ENCODE measurements at places on chromosomes 12 and 14.
A peak's percentile ranks its signal among the peaks of the same experiment; 100 is the strongest.

GRCh38 chr12:15772405-15773018, 16.7 kb downstream of the EPS8 start:
- DNase-seq = no peak

GRCh38 chr12:103833095-103833775, 7.8 kb downstream of the NT5DC3 start:
- DNase-seq = no peak

- DNase-seq = no peak
Measured at GRCh38 chr12:55724226-55724939, 4.2 kb downstream of the RDH5 start.

DNA sequence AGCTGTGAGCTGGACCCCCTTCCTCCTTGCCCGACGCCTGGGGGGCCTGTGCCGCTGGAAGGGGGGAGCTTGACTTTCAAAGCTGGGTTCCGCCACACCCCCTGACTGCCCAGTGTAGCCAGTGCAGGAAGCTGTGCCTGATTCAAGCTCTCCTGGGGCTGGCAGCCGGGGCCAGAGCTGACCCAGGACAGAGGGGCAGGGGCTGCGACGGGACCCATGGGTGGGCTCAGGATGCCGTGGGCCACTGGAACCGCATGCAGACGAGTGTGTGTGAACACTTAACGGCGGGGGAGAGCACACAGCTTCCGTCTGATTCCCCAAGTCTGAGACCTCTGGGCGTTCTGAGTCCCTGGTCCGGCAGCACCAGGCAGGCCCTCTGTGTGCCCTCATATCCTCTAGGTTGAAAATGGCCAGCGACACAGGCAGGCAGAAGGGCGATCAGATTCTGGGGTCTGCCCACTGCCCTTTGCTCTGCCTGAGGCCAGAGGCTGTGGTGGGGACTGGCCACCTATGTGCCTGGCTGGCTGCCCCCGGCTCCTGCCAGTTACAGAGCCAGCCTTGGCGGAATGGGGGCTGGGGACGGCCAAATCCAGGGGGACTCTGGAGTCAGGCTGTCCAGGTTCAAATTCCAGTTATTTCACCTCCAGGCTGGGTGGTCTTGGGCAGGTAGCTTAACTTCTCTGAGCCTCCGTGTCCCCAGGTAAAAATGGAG, 54.0 kb downstream of the CYP46A1 start:
- DNase-seq = no peak

GRCh38 chr12:93011100-93011499, 82.0 kb upstream of the EEA1 start:
- no peak for DNase-seq

DNA sequence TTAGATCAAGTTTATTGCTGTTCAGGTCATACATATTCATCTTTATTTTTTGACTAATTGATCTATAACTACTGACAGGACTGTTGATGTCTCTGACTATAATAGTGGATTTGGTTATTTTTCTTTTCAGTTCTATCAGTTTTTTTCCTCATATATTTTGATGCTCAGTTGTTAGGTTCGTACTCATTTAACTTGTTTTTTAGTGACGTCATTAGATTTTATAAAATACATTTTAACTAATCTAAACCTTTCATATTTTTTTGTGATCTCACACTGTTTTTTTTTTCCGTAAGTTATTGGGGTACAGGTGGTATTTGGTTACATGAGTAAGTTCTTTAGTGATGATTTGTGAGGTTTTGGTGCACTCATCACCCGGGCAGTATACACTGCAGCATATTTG, 841.2 kb upstream of the FBXO33 start:
- DNase-seq = no peak

GRCh38 chr12:21677622-21678277, 20.1 kb upstream of the LDHB start:
- no peak for DNase-seq

DNA sequence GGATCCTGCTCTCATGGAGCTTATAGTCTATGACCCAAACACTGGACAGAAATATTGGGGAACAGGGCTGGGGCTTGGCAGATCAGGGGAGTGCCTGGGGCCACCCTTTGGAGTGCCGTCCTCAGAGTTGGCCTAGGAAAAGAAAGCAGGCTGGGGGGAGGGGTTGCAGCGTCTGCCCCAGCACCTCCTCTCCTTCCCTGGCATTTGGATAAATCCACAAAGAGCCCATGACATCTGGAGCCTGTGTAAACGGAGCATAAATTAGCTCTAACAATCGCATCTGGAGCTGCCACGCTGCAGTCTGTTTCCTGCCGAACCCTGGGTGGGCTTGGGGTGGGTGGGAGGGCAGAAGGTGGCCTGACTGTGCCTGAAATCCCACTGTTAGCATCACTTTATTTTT, 63.8 kb downstream of the MVK start:
- DNase-seq = no peak

- no peak for DNase-seq
Measured at GRCh38 chr12:113837528-113838296, 128.4 kb downstream of the RBM19 start.

- DNase-seq = no peak
Measured at GRCh38 chr14:67733616-67734015, 31.9 kb downstream of the RDH12 start.

DNA sequence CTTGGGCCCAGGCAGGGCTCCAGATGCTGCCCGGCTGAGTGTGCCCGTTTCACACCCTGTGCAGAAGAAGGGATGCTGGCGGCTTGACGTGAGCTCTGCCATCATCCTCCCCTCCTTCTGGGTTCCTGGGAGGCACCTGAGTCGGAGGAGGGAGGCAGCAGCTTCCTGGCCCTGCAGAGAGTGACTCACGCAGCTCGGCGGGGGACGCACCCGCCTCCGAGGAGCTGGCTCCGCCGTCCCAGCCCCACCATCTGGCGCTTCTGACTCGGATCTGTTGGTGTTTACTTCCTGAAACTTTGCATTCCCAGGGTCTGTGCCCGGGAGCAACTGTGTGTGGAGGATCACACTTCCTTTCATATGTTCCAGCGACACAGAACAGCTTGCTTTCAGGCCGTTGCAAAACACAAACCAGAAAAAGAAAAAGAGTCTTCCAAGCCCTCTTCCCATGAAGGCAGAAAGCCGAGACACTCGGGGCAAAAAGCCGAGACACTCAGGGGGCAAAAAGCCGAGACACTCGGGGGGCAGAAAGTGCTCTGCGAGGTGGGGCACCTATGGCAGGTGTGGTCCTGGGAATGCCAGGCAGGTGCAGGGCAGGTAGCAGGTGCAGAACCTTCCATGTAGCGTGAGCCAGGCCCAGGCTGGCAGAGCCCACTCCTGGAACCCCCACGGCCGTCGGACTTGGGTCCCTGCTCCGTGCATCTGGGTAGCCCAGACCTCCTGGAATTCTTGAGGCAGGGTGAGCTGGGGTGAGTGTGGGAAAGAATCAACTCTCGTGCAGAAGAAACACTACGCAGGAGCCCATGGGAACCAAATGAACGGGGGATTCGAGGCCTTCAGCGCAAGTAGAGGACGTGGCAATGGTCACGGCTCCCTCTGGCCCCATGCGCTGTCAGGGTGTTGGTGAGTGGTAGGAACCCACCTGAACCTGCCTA, 27.6 kb upstream of the GALNT9 start:
- peak; percentile 83 for DNase-seq

GRCh38 chr12:130281153-130281799, 56.4 kb upstream of the PIWIL1 start:
- DNase-seq = peak; percentile 21

DNA sequence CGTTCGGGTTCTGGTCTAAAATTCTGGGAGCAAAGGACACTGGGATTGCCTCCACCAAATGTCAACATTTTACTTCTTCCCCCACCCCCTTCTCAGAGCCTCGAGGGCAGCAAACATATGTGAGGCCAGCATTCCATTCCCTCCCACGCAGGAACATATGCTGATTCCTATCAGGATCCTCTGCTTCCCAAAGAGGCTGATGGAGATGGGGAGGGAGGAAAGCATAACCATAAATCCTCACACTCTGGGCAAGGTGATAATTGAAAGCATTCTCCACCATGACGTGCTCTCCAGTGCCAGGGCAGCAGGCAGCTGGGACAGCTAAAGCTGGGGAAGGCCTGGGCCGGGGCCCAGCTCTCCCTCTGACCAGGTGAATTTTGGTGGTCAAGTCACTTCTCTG, 395.0 kb downstream of the ZFP36L1 start:
- no peak for DNase-seq

GRCh38 chr12:102691773-102692555, 211.6 kb upstream of the IGF1 start:
- no peak for DNase-seq

DNA sequence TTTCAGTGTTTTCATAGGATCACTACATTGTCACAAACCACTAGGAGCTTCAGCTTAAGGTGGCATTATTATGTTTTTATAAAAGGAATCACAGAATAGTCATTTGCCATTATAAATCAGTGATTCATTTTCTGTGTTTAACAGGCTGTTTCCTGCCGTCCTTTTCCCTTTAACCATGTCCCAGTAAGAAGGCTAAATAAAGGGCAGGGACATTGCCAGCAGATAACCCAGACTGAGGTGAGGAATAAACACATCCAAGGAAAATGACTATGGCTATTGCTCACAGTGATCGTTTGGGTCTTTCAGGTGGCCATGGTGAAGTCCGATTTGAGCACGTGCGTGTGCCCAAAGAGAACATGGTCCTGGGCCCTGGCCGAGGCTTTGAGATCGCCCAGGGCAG, 17.9 kb upstream of the ALDH2 start:
- DNase-seq = peak; percentile 41

- no peak for DNase-seq
Measured at GRCh38 chr14:69674546-69675244, 63.3 kb downstream of the SUSD6 start.

- DNase-seq = no peak
Measured at GRCh38 chr14:103230021-103230420, 104.0 kb upstream of the EIF5 start.

DNA sequence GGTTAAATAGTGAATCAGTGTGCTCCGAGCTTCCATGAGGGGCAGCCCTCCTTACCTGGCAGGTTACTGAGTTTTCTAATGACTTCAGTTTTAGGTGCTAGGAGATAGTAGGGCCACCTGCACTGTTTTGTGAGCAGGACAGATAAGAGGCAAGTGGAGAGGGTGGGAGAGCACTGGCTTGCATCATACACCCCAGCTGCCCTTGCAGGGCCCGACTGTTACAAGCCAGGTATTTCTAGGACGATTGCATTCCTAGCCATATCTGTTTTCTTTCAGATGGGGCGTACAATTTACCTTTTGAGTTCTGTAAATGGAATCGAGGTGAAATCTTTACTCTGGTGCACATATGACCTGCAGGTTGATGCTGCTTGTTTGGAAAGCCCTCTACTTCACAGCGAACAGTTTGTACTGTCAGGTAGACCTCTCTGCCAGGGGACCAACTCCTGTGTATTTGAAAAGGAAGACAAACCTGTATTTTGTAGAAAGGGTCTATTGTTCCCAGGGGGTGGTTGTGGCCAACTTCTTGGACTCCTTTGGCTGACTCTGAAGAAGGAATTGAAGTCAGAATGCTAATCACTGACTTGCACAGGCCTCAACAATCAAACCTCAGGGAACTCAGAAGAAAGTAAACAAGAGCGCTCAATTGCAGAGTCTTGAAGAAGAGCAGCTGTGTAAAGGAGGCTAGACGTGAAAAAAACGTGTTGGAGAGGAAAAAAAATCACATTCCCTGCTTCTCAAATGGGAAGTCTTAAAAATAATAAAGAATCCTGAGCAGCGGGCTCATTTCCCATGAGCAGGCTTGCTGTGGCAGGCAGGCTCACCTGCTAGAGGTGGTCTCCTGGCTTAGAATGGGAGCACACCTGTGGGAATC, 57.3 kb downstream of the ETV6 start:
- DNase-seq = no peak

GRCh38 chr12:47214771-47215170, 135.0 kb upstream of the AMIGO2 start:
- no peak for DNase-seq

DNA sequence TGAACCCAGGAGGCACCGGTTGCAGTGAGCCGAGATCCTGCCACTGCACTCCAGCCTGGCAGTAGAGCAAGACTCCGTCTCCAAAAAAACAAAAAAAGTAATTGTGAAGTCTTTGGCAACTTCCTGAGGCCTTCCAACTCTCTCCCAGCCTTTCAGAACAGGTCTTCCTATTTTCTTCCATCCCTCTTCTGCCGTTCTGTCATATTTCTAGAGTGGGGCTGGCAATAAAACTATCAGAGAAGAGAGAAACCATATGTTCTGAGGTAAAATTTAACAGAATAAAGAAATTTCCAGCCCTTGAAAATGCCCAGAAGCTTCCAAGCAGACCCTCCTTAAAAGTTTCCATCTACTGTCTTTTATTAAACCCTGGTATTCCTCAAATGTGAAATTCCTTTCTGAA, 100.4 kb downstream of the HMGA2 start:
- DNase-seq = no peak

DNA sequence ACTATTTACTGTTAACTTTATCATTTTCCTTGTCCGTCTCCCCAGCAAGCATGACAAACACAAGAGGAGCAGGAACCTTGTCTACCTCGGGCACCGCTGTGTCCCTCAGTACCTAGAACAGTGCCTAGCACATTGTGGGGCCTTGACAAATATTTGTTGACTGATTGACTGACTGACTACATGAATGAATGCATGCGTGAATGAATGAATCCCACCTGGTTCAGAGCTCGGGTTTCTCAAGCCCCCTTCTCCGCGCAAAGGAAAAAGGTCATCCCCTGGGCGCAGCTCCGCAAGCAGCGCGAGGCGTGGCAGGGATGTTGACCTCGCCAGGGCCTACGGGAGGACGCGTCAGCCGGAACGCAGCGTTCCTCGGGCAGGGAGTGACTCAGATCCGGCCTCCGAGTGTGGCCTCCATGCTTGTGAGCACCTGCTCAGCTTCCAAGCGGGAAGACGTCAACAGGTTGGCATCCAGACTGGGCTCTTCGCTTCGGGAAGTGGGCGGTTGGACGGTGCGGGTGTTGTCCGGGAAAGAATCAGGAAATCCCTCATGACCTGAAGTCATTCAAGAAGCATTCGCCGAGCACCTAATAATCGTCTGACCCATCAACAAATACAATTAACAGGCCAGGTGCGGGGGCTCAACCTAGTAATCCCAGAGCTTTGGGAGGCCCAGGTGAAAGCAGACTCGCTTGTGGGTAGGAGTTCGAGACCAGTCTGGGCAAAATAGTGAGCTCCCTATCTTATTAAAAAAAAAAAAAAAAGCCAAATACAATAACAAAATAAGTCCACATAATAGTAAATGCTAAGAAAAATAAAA, 13.9 kb upstream of the UBC start:
- peak; percentile 93 for DNase-seq

- DNase-seq = no peak
Measured at GRCh38 chr14:94707494-94707893, 62.4 kb downstream of the GSC start.

- DNase-seq = no peak
Measured at GRCh38 chr12:52585946-52586345, 12.3 kb upstream of the KRT74 start.

DNA sequence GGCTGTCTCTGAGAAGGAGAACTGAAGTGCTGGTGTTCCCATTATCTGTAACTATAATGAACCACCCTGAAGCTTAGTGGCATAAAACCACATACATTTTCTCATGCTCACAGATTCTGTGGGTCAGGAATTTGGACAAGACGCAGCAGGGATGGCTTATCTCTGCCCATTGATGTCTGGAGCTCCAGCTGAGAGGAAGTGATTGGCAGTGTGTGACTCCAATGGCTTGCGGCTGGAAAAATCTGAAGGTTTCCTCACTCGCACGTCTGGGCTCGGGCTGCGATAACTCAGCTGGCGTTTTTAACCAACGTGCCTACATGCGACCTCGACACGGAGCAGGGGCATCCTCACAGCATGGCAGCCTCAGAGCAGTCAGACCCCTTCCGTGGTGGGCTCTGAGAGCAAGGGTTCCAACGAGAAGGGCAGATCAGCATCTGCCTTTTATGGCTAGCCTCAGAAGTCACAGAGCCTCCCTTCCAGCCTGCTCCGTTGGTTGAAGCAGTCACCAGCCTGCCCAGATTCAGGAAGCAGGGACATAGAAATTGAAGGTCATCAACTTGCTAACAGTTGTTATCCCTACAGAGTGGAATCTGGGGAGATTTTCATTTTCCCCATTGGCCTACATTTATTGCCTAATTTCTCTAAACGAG, 143.3 kb upstream of the BCL2L14 start:
- no peak for DNase-seq
